ENCODE measurements at places on chromosomes 5 and 9.

DNA sequence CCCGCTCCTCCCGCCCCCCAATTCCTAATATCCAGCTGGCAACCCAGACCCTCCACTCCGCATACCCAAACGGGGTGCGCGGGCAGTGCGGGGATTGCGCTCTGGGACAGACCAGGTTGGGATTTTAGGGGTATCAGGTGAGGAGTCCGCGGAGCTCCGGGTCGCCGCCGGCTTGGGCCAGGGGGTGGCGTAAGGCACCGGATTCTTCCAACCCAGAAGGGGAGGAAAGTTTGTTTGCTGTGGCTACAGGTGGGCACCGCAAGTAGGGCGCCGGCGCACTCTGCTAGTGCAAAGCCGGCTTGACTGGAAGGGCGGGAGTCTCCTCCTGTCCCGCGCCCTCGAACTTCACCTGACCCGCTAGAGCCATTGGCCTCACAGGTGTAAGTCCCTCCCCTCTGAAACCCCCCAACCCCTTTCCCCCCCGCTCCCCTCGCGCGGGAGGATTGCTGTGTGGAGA, 709 bp downstream of the IQGAP2 start:
- DNase-seq: peak; percentile 37

DNA sequence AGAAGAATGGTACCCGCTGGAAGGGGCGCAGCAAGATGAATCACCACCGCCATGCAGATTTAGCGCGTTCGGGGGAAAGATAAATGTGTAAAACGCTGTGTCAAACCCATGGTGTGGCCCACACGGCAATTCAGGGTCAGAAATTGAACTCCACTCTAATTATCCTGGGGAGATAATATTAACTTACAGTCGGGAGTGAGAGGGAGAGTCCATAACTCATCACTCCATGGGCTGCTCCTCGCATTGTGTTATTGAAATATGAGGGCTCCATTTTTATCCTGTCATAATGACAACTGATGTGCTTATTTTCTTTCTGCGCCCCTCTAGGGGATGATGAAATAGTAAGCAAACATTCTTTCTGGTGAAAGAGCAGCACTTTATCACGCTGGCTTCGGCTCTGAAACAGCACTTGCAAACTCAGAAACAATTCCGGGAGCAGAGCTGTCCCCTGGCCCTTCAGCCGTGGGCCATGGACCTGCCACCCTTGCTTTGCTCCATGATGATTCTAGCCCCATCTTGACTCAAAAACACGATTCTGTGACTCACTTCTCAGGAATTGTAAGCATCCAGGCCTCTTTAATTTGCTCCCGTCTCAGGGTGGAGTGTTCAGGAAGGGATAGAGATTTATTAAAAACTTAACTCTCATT, 431.6 kb downstream of the IRX1 start:
- DNase-seq: peak; percentile 17

- no peak for DNase-seq
These were observed 75.7 kb downstream of the TUSC1 start for GRCh38 chr9:25602400-25603044.

DNA sequence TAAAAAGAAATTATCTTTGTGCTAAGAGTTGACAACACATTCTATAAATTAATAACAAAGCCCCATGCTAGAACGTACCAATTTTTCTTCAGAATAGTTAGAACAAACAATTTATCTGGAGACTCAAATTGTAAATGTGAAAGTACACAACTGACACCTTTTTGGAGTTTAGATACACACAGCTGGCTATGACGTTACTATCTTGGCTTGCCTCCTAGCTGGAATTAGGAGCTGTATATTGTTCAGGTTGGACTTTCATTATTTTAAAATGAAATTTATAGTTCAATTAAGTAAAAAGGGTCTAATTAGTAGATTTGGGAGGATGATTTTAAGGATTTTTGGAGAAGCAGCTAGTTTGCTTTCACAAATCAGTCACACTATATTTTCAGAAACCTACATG, 393.9 kb upstream of the RIOK2 start:
- no peak for DNase-seq

DNA sequence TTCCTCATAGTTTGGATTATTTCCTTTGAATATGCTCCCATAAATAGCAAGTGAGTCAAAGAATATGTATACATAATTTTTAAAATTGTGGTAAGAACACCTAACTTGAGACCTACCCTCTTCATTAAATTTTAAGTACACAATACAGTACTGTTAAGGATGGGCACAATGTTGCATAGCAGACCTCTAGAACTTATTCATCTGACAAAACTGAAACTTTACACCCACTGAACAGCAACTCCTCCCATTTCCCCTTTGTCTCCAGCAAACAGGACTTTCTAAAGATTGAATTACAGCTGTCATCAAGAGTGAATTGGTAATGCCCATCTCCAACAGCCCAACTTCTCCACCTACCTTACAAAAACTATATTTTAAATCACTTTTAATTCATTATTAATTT, 388.9 kb downstream of the HTR1A start:
- no peak for DNase-seq

DNA sequence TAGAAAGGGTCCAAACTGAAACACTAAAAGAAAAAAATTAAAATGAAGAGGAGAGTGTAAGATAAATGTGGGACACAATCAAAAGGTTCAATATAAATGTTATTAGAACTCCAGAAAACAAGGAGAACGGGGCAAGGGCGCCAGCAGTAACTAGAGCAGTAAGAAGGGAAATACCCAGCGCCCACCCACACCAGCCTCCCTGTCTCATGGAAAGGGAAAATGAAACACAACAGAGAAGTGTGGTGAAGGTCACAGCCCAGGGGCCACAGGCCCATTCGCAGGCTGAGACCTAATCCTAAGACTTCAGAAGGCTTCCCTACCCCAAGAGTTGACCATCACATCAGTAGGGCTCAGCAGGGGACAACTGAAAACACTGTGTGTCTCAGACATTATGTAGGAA, 45.8 kb upstream of the CLK4 start:
- DNase-seq: no peak

DNA sequence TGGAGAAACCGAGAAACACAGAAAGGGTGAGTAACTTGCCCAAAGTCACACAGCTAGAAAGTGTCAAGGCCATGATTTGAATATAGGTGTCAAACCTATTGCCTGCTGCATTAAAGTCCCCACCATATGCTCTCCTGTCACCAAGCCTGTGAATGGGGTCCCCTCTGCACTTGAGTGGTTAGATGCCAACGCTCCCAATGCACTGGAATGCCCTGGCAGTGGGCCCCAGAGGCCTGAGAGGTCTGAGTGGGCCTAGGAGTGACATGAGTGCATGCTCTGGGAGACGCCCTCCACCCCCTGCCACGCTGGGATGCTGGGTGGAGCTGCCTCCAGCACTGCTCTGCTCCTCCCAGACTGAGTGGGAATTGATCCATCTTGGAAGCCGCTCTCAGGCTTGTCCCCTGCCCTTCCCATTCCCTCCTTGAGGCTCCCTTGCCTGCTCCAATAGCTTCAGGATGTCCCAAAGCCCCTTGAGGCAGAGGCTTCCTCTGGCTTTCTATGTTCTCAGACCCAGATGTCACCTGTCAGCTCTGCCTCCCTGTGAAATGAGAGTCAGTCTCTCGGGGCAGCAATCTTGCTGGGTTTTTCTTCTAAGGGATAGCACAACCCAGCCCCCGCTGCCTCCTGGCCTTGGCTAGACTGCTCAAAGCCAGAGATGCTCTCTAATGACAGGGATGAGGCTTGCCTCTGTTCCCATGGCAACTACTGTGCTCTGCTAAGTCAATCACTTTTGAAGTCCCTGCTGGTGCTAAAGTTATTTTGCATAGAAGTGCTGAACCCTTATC, 6.6 kb upstream of the ARSI start:
- DNase-seq: no peak

GRCh38 chr9:133848471-133849109, 110.4 kb upstream of the SARDH start:
- DNase-seq: no peak

DNA sequence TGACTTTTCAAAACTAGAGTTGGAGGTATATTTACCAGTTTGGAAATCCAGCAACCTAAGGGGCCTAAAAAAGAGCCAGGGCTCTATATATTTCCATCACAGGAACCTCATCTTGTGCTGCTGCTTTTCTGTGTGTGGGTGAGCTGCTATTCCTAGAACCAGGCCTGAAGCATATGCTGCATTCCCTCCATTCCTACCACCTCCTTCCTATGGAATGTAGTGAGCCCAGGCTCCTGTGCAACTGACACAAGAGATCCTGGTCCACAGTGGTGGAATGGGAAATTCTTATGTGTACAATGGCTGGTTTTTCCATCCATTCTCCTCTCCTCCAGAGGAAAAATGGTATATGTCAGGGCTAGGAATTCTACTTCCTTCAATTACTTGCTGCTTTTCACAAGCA, 39.1 kb downstream of the SPEF2 start:
- no peak for DNase-seq

DNA sequence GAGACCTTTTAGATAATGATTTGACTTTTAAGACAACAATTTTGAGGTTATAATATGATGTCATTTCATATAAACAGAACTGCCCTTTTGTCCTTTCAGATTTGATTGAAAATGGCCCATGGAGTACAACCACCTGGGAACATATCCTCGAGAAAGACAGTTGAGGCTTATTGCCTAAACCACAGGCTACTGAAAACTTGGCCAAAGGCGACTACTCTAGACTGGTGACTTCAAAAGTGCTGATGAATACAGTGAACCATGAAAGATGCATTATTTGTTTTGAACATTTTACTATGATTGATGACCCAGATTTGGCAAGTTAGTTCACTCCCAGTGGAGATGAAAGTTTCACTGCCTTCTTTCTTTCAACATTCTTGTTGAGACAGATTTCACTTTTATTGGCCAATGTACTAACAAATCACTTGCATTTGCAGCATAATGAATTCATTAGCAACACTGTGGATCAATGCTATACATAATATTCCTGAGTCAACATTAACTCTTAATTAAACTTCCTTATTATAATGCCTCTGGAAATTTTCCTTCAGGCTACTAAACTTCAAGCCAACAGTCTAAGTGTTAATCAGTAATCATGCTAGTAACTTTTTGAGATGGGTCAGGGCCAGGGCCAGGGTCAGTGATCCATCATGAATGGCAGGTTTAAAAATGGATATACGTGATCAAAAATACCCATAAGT, 480.3 kb downstream of the RAB3C start:
- DNase-seq: no peak
